NCI-H748 treated with DMSO at 0.1 percent for 48 hours (cell line): ENCODE measurements at places on chromosomes 13 and 19.

- peak; percentile 30 for DNase-seq
Observed at GRCh38 chr19:46478356-46478986, 7.1 kb upstream of the PNMA8A start.

DNA sequence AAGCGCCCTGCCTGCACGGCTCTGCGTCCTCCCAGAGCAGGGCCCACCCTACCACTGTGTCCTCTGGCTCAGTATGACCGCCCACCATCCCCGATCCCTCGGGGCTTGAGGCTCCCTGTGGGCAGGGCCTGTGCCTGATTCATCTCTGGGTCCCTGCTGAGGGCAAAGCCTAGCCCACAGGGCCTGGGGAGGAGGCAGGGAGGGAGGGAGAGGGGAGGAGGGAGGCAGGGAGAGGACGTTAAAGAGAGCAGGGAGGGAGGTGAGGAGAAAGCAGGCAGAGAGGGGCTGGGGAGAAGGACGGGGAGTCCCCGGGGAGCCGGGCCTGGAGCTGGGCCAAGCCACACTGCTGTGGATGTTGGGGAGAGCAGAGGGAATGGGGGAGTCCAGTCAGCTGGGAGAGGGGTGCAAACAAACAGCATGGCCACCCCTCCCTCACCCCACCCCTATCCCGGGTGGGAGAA lies 4.0 kb upstream of the ERFL start:
- no peak for DNase-seq

DNA sequence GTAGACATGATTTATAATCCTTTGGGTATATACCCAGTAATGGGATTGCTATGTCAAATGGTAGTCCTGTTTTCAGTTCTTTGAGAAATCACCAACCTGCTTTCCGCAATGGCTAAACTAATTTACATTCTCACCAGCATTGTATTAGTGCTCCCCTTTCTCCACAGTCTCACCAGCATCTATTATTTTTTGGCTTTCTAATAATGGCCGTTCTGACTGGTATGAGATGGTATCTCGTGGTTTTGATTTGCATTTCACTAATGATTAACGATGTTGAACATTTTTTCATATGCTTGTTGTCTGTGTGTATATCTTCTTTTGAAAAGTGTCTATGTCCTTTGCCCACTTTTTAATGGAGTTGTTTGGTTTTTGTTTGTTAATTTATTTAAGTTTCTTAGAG lies 165.1 kb downstream of the PDS5B start:
- DNase-seq: no peak

DNA sequence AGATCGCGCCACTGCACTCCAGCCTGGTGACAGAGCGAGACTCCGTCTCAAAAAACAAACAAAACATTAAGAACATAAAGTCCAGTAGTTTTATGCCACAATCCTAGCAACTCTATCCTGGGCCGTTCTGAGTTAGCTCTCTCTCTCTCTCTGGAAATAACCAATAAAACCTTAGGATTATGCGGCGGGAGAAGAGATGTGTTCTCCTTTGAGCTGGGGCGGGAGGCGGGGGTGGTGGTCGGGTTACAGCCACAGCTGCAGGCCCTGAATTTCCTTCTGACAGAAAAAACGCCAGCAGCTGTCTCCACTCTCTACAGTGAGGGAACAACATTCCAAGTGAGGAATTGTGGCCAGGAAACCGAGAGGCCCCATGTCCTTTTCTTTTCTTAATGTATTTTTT lies 9.1 kb upstream of the PNMA8A start:
- DNase-seq: no peak

- DNase-seq: peak; percentile 90
Observed at GRCh38 chr13:36275190-36276002, 22.2 kb downstream of the CCDC169 start.

DNA sequence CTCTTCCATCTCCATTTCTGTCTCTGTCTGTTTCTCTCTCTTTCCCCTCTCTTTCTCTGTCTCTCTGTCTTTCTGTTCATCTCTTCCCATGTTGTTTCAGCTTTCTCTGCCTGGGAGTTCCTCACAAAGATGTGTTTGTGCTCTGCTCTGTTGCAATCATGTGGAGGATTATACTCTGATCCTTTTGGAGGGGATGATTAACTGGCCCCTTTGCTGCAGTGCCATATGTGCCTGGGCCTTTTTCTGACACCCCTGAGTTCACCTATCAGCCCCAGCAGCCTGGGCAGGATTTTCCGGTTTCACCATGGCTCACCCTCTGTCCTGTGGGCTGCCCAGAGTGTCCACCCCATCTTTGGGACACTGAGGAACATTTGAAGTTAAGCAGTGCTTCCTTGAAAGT lies 9.0 kb upstream of the TEX26 start:
- no peak for DNase-seq

GRCh38 chr13:93180356-93180969 lies 46.1 kb upstream of the GPC6 start:
- no peak for DNase-seq

GRCh38 chr13:98252931-98253470 lies 75.9 kb upstream of the RNF113B start:
- DNase-seq: no peak

DNA sequence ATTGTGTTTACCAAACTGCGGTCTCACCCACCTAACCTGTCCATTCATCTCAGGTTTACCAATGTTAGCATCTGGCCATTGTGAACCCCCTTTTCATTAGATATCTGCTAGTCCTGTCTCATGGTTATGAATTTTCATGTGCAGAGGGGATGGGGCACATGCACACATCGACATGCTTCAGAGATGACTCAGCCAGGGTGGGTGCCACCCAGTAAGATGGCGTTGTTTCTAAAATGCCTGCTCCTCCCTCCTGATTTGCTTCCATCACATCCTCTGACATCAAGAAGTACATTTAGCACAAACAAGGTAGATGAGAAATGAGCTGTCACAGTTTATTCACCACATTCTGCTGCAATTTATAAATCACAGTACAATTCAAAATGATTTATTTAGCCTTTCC lies 51.3 kb downstream of the GPALPP1 start:
- no peak for DNase-seq

- no peak for DNase-seq
Observed at GRCh38 chr13:92260363-92260762, 861.9 kb downstream of the GPC5 start.

GRCh38 chr13:25882466-25883357 lies 169.1 kb downstream of the SHISA2 start:
- DNase-seq: peak; percentile 97

GRCh38 chr13:91740756-91741155 lies 342.3 kb downstream of the GPC5 start:
- no peak for DNase-seq

DNA sequence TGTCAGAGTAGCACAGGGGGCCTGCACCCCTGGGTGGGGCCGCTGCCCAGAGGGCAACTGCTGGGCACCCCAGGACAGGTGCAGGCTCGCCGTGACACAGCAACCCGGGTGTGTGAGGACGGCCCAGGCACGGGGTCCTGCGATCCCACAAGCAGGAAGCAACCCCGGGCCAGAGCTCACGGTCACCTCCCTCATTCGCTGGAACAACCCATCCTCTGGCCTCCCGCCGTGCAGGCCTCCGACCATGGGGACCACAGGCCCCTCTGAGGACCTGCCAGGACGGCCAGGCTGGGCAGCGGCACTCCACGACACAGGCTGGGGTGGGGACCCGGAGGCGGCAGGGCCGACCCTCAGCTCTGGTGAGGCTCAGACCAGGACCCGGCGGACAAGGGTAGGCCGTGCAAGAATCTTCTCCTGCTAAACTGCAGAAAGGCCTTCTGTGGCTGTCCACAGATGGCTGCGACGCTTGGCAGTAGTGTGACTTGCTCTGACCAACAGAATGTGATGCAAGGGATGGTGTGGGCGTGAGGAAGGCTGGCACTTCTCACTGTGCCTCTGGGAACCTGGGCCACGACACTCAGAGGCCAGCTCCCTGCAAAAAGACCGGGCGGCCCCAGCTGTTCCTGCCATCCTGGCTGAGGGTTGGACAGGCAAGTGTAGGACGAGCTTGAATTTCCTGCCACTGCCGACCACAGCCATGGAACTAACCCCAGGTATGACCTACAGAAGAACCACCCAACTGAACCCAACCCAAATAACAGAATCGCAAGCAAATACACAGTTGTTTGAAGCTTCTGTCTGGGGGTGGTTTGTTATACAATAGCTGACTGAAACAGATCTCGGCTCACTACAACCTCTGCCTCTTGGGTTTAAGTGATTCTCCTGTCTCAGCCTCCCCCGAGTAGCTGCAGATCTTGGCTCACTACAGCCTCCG lies 26.5 kb downstream of the PIP5K1C start:
- no peak for DNase-seq

DNA sequence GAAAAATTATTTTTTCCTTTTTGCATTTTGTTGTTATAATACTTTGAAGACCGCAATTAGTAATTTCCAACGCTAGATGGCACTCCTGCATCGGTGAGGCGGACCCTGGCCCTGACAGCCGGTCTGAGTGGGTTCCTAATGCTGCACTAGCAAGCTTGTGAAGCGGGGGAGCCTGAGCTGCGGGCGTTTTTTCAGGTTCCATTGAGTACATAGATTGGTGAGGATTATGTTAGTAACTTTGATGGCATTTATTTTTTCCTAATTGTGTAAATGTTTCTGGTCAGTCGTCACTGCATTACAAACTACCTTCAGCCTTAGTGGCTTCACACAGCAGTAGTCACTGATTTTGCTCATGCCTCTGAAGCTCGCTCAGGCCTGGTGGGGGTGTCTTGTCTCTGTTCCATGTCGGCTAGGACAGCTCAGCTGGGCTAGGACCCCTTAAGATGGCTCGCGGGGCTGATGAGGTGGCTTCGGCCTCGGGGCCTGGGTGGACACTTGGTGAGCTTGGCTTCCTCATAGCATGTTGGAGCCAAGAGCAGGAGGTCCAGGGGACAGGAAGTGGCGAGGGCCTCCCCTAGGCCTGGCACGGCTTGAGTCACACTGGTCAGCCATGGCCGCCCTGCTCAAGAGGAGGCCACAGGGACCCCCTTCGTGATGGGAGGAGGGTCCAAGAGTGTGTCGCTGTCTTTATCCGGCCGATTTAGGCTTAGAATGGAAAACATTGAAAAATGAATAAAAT lies 25.0 kb downstream of the ERCC5 start:
- peak; percentile 16 for DNase-seq

DNA sequence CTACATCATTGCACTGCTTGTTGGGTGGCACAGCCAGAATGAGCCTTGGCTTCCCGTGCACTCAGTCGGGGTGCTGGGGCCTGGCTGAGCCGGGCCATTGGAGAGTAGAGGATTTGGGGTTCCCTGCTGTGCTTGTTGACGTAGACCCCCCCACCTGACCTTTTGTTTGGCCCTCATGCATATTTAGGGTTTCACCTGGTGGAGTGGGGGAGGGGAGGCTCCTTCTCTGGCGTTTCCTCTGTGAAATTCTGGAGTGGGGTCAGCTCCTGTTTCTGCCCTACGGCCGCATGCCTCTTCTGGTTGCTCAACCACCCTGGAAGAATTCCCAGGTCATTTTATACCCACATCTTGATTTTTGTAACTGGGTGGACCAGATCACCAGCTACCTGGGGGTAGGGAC lies 82.8 kb downstream of the SIPA1L3 start:
- no peak for DNase-seq

DNA sequence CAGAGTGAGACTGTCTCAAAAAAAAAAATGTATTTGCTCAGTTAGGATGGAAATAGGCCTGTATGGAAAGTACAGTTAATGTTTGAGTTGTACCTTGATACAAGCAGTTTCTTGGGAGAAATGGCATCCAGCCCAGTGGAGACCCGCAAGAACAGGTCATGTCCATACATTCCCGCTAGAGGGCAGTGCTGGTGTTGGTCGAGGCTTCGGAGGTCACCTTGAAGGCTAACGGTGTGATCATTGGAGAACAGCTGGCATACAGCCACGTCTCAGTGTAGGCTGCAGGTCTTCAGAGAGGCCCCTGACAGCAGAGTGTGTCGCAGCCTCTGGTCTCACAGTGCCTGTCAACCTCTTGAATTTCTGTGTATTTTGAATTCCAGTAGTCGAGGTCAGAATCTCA lies 7.5 kb downstream of the ZNF610 start:
- peak; percentile 64 for DNase-seq

DNA sequence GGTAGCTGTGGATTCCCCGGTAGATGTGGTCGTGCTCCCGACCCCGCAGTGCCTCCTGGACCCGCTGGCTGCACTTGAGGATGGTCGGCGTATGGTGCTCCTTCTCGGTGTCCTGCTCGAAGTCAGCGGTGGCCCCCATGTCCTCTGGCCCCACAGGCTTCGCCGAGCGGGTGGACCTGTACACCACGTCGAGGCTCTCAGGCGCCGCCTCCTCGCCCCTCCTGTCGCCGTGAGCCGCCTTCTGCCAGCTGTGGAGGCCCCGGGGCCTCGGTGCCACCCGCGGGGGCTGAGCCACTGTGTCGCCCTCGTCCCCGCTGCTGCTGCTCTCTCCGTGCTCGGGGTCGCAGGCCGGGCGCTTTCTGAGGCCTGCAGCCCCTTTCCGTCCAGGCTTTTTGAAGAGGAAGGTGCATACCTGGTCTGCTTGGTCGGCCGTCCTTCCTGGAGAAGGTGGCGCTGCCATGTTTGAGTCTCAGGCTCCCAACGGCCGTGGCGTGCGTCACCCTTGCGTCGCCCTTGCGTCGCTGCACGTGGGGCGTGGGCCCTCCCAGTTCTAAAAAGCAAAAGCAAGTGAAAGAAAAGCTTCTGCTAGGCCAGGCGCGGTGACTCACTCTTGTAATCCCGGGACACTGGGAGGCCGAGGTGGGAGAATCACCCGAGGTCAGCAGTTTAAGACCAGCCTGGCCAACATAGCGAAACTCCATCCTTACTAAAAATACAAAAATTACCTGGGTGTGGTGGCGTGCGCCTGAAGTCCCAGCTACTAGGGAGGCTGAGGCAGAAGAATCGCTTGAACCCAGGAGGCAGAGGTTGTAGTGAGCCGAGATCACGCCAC lies at the start of gene RNF113B:
Gene RNF113B, minus strand, starts transcription at position 493 of the 832 bp plus-strand sequence. Its CDS starts 33 bp downstream, at position 460.
- DNase-seq: no peak

- no peak for DNase-seq
Observed at GRCh38 chr19:48992581-48993174, 431 bp downstream of the GYS1 start.

DNA sequence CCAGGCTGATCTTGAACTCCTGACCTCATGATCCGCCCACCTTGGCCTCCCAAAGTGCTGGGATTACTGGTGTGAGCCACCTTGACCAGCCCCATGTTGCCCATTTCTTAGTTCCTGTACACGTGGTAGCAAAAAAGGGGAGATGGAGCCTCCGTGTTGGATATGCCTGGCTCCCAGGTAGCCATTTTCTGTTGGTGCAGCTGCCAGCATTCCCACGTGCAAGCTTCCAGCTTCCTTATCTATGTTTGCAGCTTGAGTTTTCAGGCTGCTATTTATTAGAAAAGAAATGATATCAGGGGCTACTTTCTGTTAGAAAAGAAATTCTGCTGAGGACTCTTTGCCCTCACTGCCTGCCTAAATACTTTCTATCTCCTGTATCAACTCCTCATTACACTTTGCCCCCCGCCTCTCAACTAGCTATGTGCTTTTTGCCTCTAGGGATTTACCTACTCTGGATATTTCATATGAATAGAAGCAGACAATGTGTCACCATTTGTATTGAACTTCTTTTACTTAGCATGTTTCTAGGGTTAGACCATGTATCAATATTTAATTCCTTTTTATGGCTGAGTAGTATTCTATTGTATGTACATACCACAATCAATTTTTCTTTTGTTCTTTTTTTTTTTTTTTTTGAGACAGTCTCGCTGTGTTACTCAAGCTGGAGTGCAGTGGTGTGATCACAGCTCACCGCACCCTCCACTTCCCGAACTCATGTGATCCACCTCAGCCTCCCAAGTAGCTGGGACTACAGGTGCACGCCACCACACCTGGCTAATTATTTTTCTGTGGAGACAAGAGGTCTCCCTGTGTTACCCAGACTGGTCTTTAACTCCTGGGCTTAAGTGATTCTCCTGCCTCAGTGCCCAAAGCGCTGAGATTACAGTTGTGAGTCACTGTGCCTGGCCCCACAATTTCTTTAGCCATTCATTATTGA lies 3.4 kb upstream of the TMED1 start:
- no peak for DNase-seq
